ENCODE measurements at places on chromosomes 7 and 10.

GRCh38 chr7:100545360-100546128, 6.5 kb downstream of the AGFG2 start:
- peak; percentile 74 for DNase-seq

- no peak for DNase-seq
Measured at GRCh38 chr7:46577394-46577793, 656.3 kb upstream of the IGFBP3 start.

GRCh38 chr10:29469481-29470354, 165.1 kb downstream of the SVIL start:
- no peak for DNase-seq

DNA sequence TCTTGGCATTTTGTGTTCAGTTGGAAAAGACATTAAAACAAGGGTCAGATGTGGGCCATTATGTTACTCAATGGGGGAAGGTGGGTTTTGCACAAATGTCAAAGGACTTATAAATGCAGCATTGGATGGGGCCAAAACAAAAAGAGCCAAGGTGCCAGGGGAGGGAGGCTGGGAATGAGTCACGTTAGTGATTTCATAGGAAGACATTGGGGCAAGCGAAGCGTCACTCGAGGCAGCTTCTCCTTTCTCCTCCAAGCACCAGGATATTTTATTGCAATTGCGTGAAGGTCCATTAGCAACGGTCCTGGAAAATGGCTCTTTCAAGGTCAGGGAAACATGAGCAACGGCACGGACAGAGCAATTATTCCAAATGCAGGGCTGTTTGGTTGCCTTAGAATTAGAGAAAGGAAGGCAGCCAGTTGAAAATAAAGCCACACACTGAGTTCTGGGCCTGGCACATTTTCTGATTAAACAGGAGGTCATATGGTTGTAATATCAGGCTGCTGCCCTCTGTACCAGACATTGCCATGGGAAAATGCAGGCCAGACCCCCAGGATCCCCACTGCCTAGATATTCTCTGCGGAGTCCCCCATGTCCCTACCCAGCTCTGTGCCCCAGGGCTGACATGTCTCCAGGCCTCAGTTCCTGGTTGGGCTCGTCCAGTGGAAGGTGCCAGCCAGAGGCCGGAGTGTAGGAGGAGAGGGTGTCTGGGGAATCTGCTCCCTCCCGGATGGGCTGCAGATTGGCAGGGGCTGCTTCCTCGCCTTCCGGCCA, 63.3 kb upstream of the NANOS1 start:
- no peak for DNase-seq

GRCh38 chr10:28905371-28905770, 228.1 kb downstream of the BAMBI start:
- no peak for DNase-seq

GRCh38 chr10:132195366-132196075, 8.8 kb downstream of the DPYSL4 start:
- DNase-seq: no peak

DNA sequence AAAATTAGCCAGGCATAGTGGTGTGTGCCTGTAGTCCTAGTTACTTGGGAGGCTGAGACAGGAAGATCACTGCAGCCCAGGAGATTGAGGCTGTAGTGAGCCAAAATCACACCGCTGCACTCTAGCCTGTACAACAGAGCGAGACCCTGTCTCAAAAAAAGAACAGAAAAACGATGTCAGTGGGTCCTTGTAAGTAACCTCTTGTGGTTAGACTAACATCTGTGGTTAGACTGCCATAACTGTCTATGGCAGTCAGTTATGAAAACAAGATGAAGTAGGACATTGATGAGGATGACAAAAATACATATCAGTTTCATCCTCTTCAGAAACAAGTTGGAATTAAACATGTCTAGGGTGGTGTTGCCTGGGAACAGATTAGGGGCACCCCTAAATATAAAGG, 53.3 kb downstream of the AKAP9 start:
- no peak for DNase-seq

DNA sequence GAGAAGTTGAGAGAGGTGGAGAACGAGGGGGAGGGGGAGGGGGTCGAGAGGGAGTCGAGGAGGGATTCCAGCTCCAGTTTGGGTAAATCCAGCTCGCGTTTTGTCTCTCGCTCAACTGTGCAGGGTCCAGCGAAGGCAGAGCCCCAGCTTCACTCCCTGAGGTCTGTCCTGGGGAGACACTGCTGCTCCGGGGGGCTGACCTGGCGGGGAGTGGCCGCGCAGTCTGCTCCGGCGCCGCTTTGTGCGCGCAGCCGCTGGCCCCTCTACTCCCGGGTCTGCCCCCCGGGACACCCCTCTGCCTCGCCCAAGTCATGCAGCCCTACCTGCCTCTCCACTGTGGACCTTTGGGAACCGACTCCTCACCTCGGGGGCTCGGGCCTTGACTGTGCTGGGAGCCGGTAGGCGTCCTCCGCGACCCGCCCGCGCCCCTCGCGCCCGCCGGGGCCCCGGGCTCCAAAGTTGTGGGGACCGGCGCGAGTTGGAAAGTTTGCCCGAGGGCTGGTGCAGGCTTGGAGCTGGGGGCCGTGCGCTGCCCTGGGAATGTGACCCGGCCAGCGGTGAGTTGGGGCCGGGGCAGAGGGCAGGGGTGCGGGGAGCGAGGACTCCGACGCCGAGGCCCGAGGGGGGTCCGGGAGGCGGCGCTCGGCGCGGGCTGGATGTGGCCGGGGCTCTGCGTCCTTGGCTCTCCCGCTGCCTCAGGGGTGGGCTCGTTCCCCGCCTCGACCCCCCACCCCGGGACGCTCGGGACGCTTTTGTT, at the start of gene TET1:
Gene TET1 (plus strand): TSS at position 152 of the 757 bp plus-strand sequence. CDS start 12,002 bp downstream, outside the sequence.
- no peak for DNase-seq

- no peak for DNase-seq
Measured at GRCh38 chr10:88232983-88233543, 350.1 kb downstream of the RNLS start.

- no peak for DNase-seq
Measured at GRCh38 chr10:21496343-21497176, 28.9 kb downstream of the SKIDA1 start.

GRCh38 chr10:114157912-114158311, 16.1 kb downstream of the CCDC186 start:
- DNase-seq: no peak

DNA sequence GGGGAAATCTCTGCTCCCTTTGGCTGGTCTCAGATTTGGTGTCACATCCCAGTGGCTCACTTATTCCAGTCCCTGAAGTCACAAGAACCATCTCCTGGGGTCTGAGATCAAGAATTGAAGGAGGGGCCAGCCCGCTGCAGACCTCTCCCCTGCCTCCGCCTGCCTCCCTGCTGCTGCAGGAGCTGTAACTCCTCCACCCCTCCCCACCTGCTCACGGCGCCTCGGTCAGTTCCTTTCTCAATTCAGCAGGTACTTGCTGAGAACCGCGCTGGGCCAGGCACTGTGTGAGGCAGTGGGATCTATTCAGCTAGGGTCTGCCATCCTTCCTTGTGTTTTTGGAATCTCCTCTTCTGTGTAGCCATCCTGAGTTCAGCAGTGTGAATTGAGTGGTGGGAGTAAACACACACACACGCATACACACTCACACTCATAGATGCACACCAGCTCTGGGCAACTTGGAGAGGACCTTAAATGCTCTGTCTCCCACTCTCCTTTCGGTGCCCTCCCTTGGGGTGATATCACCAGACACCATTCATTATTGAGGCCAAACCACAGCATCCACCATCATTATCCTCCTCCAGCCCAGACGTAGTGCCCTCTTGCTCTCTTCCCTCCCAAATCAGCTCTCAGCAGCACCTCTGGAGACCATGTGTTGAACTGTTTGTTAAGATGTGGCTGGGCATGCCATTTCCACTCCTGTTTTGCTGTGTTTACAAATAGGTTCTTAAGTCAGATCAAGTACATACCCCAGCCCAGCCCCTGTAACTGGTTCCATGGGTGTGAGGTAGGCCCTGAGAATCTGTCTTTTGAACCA, 22.0 kb upstream of the ANKRD2 start:
- no peak for DNase-seq

DNA sequence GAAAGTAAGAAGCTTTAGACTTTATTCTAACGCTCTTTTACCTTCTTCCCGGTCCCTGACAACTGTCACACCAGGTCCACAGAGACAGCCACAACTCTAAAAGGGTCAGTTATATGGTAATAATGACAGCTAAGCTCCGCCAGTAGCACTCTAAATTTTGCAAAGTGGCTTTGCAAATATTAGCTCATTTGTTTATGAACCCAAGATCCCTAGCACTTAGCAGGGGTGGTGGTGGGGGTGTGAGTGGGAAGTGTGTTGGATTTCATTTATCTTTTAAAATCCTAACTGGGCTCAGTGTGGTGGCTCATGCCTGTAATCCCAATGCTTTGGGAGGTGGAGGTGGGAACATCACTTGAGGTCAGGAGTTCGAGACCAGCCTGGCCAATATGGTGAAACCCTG, 34.8 kb upstream of the SDK1 start:
- no peak for DNase-seq

GRCh38 chr7:125074141-125074540, 144.5 kb upstream of the POT1 start:
- no peak for DNase-seq

GRCh38 chr10:44389150-44389549, 4.3 kb upstream of the CXCL12 start:
- DNase-seq: no peak

DNA sequence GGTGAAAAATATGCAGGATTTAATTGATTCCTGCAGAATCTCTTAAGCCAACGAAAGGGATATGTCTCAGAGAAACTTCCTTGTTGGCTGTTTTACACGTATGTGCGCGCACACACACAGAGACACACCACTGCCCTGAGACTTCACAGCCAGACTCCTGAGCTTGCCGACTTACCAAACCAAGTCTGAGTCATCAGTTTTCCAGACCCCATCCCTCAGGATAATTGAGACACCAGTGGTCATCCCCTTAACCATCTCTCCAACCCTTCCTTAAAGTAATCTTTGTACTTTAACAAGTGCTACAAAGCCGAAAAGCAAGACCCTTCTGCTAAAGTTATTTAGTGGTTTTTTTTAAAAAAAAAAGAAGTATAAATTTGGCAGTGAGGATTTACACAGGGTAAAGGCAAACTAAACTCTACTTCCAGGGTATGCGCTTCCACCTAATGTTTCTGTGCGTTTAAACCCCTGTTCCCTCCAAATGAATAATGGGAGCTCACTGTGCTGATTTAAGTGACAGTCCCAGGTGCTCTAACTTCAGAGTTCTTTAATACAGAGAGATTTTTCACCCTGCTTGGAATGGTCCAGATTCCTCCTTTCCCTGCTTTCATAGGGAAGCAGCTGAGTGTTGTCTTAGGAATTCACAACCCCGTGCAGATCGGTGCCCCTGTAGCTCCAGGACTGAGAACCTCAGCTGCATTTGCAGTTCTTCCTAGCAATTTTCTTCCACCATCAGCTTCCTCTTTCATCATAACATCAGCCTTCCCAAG, 198.5 kb downstream of the INHBA start:
- no peak for DNase-seq

GRCh38 chr7:55351263-55351662, 13.9 kb upstream of the LANCL2 start:
- no peak for DNase-seq

- DNase-seq: peak; percentile 3
Measured at GRCh38 chr10:63866747-63867140, 345.5 kb downstream of the REEP3 start.

DNA sequence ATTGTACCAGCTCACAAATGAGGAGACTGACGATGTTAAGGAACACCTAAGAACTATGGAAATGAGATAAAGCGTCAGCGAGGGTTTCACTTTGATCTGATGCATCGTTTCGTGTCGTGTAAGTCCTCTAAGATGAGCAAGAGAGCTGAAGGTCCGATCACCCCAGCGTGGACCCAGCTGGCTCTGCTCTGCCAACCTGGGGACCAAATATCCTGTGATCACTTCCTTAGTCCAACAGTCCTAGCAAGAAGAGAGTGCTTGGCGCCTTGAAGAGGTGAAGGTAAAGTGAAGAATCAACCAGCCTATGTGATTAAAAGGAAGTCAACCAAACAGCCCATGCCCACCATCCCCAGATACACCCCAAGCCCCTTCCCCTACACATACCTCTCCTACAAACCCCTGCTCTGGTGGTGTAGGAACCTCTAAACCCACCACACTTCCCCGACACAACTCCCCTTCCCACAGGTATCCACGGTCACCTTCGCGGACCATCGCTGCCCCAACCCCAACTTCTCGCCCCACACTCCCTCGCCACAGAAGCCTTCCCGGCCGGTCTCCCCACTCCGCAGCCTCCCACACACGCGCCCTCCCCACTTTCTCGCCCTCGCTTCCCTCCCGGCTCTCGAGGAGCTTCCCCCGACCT, 722 bp downstream of the UPF2 start:
- DNase-seq: no peak

DNA sequence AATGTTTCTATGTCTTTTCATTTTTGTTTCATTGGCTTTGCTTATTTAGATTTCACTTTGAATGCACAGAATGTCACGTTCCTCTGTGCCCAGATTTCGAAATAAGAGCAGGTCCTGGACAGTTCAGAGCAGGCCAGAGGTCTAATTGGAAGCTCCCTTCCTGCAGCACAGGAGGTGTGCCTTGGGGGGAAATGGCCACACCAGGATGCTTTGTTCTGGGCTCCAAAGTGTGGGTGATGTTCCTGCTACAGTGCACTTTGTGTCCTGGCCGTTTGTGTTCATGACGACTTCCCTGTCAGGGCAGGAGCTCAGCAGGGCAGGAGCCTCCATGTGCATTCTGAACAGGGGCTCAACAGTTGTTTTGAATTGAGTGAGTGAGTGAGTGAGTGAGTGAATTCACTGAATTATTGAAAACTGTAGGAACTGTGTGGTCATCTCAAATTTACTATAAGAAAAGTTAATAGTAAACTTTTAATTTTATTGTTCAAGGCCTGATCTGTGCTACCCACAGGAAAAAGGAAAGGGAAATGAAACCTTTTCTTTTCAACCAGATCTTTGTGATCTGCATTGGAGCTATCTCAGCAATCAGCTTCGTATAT, 109.5 kb upstream of the GJD4 start:
- DNase-seq: no peak

- no peak for DNase-seq
Measured at GRCh38 chr7:37113661-37114355, 334.9 kb downstream of the ELMO1 start.

DNA sequence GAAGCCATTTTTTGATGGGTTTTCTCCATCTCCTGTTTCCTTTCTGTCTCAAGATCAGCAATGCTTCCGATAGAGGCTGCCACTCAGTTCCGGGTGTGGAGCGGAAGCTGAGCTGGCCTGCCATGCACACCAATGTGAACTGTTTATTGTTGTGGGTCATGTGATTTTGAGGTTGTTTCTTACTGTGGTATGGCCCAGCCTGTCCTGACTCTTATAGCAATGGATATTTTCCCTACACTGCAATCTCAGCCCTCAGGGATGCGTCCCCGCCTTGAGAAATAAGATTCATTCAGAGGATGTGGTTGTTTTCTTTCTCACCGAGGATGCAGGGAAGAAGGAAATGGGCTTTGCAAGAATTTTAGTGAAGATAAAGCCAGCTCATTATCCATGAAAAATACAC, 134.7 kb downstream of the PFKFB3 start:
- peak; percentile 3 for DNase-seq

- no peak for DNase-seq
Measured at GRCh38 chr10:11601670-11602069, 9.8 kb downstream of the USP6NL start.

- peak; percentile 23 for DNase-seq
Measured at GRCh38 chr10:77974396-77975074, 48.0 kb upstream of the DLG5 start.

Data from smooth muscle cell of the brain vasculature (primary cell).